CD4-positive, alpha-beta T cell treated with Interleukin-4 for 4 hours (primary cell): ENCODE measurements at places on chromosomes 16 and 17.

- DNase-seq, result no peak
Observed at GRCh38 chr17:68775318-68775717, 174.2 kb upstream of the FAM20A start.

GRCh38 chr16:30417529-30418349, 10.3 kb downstream of the ZNF771 start:
- DNase-seq, result peak; percentile 89

- no peak for DNase-seq
Observed at GRCh38 chr16:17076092-17076754, 394.5 kb downstream of the XYLT1 start.

DNA sequence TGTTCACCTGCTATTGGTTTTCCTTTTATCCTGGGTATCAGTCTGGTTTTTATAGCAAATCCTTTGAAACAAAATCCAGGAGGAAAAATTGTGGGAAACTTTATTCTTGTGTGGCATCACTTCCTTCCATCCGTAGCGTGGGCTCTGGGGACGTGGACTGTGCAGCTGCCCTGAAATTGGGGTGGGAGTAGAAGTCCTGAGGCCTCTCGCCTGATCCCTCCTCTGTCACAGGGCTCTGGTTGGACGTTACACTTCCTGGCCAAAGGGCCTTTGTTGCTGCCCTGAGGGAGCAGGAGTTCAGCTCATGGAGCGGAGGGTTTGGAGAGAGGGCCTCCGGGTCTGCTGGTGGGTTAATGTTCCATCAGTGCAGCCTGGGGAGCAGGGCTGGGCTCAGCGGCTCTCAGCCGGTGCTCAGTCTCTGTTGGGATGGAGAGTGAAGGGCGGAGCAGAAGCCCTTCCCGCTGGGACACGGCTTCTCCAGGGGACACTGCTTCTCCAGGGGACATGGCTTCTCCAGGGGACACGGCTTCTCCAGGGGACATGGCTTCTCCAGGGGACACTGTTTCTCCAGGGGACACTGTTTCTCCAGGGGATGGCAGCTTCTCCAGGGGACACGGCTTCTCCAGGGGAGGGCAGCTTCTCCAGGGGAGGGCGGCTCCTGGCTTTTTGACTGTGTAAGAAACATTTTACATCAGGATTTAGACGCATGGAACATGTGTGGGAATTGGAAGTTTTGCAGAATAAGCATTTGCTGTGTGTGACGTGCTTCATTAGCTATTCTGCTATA, 15.2 kb upstream of the RPL13 start:
- DNase-seq, result no peak

DNA sequence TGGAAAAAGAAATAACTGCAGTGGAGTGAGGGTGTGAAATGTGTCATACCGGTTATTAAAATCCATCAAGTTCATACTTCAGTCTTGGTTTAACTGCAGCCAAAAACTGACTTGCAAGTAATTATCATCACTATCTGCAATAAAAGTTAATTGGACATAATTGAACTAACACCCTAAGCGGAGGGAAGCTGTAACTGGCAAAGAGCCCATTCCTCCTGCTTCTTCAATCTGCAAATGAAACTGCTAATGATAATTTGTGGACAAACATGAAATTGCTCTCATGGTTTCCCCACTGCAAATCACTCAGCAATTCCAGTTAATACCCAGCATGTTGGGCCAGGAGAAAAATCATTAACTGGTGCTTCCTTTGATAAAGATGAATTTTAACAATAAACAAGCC, 46.5 kb downstream of the FAM222B start:
- no peak for DNase-seq

- DNase-seq, result no peak
Observed at GRCh38 chr16:1182316-1182671, 29.4 kb downstream of the CACNA1H start.

DNA sequence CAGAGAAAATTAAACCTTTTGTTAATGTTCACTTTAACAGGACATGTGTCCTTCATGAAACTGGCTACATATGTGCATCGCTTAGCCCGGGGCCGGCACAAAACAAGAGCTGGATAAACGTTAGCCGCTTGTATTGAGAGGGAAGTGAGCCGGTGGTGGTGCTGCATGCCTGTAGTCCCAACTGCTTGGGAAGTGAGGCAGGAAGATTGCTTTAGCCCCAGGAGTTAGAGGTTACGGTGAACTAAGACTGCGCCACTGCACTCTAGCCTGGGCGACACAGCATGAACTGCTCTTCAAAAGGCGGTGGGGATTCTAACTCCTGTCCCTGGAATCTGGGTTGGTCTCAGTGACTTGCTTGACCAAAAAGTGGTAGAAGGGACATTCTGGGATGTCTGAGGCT, 15.0 kb upstream of the SPHK1 start:
- DNase-seq, result no peak

- no peak for DNase-seq
Observed at GRCh38 chr16:877242-878071, 76.9 kb upstream of the GNG13 start.

- DNase-seq, result no peak
Observed at GRCh38 chr17:62717889-62718288, 90.2 kb downstream of the MARCHF10 start.

DNA sequence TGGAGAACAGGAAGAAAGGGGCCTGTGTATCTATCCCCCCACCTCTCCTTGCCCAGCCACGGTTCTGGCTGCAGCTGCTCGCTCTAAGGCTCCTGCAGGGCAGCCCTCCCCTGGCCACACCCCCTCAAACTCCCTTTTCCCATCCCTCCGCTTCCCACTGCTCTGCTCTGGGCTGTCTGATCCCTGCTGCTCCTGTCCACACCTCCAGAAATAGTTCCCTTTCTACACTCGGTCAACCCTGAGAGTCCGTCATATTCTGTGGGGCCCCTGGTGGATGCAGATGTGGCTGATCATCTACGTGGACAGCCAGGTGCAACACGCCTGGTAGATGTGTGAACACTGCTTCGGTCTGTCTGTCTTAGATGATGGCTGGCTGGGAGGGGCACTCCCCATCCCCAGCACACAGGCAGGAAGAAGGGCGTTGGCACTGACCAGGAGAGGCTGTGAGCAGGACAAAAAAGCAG, 19.3 kb upstream of the KRT19 start:
- DNase-seq, result no peak

DNA sequence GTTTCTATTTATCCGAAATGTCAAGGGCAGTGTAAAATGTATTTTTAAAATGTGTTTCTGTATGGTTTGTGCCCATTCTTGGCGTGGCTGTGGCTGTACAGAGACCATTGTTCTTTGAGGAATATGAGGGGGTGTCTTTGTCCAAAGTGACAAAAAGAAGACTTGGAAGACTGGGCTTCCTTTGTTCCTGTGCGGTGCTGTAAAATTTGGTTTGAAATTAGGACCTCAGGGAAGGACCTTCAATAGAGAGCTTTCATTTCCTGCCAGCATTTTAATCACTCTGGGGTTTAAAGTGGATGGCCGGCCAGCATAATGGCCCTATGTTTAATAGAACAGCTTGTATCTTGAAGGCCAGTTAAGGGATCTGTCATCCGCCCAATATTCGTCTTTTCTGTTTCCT, 190.1 kb upstream of the TBX2 start:
- DNase-seq, result no peak

DNA sequence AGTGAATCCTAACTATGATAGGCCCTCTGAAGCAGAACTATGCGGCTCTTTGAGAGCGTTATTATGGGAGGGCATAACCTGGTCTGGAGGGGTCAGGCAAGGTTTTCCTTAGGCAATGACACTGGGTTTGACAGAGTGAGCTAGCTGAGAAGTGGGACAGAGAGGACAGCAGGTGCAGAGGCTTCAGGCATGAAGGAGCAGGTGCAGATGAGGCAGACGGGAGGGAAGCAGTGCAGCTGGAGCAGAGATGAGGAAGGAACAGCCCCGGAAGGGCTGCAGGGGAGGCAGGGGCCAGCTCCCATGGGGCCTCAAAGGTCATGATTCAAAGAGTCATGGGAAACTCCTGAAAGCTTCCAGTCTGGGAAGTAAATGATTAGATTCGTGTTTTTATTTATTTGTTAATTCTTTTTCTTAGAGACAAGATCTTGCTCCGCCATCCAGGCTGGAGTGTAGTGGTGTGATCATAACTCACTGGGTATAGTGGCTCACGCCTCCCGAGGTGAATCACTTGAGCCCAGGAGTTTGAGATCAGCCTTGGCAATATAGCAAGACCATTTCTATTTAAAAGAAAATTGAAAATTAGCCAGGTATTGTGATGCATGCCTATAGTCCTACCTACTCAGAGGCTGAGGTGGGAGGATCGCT, 5.4 kb downstream of the MARCHF10 start:
- DNase-seq, result no peak

DNA sequence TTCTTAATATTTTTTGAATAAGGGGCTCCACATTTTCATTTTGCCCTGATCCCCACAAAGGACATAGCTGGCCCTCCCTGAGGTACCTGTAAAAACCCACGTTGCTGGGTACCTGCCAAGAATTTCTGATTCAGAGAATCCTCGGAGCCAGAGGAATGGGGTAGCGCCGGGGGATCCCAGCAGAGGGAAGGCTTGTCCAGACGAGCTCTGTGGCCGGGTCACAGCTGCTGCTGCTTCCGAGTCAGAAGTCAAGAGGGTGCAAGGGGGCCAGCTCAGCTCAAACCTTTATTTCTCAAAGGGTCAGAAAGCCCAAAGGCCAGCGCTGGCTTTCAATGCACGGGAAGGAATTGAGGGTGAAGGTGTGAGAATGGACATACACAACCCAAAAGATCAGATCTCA, 68.9 kb upstream of the SDK2 start:
- no peak for DNase-seq

GRCh38 chr16:2040787-2041522, 6.7 kb downstream of the NTHL1 start:
- no peak for DNase-seq

DNA sequence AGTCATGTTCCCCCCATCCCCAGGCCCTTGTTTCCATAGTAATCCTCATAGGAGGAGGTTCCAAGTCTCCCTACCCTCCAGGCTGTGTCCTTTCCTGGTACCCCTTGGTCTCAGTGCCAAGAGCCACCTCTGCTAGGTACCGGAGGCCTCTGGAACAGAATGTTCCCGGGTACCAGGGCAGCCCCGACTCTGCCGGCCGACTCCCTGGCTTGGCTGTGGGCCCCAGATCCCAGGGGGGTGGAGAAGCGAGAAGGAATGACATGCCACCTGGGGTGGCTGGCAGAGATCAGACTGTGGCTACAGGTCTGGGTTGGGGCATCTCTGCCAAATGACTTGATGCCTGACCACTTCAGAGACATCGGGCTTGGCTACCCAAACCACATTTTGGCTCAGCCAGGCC, 3.6 kb downstream of the STAC2 start:
- DNase-seq, result no peak

GRCh38 chr17:8137645-8138373, 13.9 kb upstream of the HES7 start:
- DNase-seq, result no peak
